ENCODE measurements at places on chromosomes 13 and 19.
A peak's percentile ranks its signal among the peaks of the same experiment; 100 is the strongest.

GRCh38 chr13:110183910-110184309, 123.0 kb downstream of the COL4A1 start:
- DNase-seq: no peak

DNA sequence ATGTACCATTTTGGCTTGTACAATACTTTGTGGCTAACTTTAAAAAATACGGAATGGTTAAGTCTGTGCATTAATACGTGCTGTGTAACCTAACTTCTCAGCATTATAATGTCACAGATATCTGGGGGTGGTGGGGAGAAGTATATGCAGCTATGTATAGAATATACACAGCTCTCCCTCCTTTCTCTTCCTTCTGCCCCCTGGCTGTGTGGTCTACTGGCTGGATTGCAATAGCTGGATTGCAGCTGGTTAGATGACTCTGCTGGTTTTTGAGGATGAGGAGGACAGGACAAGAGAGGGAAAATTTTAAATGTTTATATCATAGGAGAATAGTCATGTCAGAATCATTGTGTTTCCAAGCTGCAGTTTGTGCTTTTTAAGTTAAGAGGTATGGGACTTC, 9.7 kb downstream of the RNASEH2B start:
- no peak for DNase-seq

- DNase-seq: no peak
These were observed 719.8 kb downstream of the SLITRK1 start for GRCh38 chr13:83162493-83162892.

- no peak for DNase-seq
These were observed 191.0 kb downstream of the SHISA2 start for GRCh38 chr13:25860862-25861261.

DNA sequence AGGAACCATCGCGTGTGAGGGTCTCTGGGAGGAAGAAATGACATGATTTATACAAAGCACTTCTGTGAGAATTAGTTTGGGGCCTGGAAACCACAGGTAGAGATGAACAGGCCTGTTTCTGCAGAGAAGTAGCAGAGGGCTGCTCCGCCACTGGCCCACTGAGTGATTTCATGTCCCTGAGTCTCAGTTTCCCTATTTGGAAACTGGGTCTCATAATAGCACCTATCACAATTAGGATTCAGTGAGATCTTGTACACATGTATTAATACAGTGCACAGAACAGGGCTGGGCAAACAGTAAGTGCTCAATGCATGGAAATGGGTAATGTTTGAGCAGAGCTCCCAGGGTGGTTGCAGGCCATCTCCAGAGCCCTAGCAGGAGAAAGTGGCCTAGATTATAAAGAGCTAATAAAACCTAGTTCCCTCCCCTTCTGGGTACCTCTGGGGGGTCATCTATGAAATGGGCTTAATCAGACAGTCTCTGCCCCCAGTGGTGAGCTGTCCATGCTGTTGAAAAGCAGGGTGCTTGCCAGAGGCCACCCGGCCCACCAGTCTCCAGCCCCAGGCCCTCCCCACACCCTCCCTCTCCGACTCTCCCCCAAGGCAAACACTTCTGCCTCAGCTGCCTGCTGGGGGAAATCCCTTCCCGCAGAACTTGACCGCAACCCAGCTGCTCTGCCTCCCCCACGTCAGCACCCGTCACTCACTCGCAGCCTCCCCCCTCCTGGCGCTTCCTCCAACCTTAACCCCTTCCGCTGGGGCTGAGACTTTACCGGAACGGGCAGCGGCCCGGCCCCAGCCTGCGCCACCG, 4.5 kb downstream of the BCL3 start:
- DNase-seq: no peak

DNA sequence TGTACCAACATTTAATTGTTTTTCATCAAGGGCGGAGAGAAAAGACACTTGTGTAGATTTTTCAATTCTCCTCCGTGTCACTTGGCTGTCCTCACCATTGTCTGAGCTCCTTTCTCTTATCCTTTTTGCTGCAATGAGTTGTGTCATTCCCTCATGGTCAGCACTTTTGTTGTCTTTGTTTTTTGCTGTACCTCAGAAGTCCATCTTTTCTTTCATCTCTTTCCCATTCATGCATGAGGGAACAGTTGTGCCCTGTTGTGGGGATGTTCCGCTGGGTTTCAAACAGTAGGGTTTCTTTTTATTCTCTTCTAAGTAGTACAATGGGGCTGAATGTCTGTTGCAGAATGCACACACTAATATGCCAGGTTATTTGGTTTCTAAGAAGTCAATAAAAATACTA, 222.6 kb downstream of the TM9SF2 start:
- DNase-seq: no peak

DNA sequence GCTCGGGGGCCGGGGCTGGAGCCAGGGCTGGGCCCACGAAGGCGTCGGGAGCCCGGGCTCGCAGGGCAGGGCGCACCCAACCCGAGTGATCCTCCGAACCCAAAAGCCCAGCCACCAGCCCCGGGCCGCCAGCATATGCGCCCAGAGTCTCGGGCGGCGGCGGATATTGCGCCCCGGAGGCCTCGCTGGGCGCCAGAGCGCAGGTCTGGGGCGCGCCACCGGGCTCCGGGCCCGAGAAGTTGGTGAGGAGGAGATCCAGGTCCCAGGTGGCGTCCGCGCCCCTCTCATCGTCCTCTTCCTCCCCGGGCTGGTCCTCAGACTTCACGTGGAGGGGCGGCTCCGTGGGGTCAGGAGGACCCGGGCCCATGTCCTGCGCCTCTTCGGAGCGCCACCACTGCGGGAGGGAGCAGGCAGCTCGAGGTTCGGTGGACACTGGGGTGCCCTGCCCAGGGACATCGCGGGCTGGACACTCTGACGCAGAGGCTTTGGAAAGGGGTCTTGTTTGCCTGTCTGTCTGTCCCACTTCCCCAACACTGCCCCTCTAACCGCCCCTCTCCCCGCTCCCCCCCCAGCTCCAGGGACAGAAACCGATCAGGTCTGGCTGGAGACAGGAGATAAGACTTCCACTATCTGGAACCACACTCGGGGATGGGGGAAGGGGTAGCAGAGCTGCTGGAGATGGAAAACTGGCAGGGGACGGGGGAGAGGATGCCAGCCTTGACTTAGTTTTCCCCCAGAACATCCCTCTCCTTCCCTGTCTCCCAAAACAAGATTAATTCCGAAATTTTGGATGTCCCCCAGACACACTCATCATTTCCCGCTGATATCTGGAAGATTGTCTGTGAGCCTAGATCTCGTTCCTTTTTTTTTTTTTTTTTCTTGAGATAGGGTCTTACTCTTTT, 1.0 kb downstream of the KLF1 start:
- peak; percentile 76 for DNase-seq

- DNase-seq: no peak
These were observed 450.6 kb downstream of the LMO7 start for GRCh38 chr13:76086729-76087128.

GRCh38 chr13:64074971-64075474, 2659.4 kb upstream of the PCDH20 start:
- peak; percentile 59 for DNase-seq

- no peak for DNase-seq
These were observed 60.6 kb downstream of the LNX2 start for GRCh38 chr13:27559719-27560118.

All from NCI-H146 (cell line).